ENCODE measurements at places on chromosomes 5 and 9.

- no peak for DNase-seq
Observed at GRCh38 chr5:139658501-139658927, 10.4 kb downstream of the CXXC5 start.

DNA sequence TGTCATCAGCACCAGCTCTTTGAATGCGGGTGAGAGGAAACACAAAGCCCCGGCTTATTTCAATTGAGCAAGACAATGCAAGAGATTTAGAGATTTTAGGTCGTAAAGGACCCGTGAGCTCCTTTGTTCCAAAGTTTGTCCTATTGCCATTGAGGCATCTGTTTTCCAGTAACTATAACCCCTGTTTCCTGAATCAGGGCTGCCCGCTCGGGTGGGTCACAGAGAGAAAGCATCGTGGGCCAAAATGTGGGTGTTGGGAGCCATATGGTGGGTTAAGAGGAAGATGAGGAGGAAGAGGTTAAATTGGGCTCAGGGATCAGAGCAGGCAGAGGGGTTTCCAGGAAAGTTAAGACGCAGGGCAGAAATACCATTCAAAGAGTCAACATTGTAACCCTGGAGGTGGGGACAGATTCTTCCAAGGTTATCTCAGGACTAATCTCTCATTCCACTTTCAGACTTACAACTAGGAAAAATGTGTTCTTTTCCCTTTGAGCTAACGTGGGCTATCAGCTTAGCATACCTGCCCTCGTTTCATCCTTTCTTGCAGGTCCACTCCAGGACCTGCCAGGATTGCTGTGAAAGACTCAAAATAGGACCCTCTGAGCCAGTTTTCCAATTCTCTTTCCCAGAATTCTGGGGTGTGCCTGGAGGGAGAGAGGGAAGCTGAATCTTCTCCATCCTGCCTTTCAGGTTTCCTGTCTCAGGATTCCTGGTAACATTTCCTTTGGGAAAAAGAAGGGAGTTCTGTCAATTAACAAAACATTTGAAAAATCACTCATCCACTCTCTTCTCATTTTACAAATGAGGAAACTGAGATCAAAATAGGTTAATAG lies 95.5 kb upstream of the TAF11L2 start:
- no peak for DNase-seq

DNA sequence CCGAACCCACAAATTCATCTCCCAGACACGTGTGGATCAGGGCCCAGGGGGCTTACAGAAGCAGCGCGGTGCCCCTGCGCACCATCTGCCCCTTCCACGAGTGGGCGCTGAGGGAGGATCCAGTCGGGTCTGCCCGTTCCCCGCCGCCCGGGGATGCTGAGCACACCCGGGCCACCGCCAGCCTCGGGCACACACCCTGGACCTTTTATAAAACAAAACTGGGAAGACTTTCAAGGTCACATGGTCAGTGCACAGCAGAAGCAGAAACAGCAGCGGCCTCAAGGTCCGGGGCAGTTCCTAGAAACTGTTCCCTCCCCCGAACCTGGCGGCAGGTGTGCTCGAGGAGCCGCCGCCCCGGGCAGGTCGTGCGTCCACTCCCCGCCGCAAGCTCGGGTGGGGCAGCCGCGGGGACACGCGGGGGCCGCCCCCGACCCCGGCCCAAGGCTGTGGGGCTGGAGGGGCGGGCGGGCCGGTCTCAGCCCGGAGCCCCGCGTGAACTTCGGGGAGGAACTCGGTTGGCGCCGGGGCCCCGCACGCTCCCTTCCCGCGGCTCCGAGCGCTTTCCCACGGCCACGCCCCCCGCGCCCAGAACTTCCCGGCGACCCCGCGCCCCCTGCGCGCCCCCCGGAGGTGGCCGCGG lies 633 bp upstream of the PPP1R26 start:
- no peak for DNase-seq

DNA sequence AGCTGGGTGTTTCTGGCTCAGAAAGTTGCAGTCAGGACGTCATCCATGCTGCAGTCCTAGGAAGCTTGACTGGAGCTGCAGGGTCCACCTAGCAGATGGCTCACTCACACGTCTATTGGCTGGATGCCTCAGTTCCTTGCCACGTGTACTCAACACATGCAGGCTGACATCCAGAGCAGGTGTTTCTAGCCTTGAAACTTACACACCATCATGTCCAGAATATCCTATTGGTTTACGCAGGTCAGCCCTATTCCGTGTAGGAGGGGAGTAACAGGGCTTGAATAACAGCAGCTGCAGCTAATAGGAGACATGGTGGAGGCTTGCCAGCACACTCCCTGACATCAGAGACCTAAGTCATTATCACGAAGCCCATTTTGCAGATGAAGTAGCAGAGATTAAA lies 473.5 kb downstream of the ACTL7B start:
- no peak for DNase-seq

DNA sequence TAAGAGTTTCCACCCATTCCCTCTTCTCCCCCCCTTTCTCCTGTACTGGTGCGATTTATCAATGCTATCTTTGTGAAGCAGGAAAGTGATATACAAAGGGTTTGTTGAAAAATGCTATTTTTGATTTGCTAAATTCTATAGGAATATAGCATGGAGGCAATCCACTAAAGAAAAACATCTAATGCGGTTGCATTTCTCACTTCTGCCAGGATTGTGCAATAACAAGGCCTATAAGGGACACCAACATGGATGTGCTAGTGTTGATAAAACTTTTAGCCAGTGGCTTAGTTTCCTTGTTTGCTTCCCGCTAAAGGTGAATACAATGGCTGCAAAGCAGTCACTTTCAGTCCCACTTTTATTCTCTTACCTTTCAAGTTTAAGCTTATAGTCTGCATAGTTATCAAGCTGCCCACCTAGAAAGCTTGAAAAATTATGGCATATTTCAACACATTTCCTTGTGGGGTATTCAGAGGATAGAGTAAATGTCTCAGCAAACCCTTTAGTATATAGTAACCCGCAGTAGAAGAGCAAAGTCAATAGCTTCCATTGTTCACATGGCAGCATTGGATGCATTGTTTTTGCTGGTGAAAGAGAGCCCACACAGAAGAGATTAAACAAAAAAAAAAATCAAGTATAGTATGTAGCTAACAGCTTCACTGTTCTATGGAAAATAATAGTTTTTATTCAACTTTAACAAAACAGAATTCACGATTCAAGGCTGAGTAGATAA lies 674.6 kb upstream of the SEMA6A start:
- DNase-seq = no peak

GRCh38 chr5:151696470-151697061 lies 9.9 kb upstream of the SPARC start:
- DNase-seq = no peak

GRCh38 chr5:135119481-135119880 lies 85.5 kb upstream of the PITX1 start:
- no peak for DNase-seq

DNA sequence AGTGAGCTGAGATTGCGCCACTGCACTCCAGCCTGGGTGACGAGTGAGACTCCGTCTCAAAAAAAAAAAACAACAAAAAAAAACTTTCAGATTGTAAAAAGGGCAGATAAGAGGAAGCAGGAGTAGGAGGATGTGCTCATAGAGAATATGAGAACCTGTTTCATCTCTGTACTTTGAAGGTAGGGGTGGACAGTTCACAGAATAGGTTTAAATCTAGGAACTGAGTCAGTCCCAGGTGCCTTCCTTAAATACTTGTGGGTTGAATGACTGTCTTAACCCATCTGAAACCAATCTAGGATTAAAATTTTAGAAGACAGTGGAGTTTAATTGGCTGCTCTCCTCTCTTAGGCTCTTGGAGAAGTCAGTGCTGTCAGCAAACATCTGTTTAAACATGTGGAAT lies 12.4 kb downstream of the POLK start:
- DNase-seq = no peak

DNA sequence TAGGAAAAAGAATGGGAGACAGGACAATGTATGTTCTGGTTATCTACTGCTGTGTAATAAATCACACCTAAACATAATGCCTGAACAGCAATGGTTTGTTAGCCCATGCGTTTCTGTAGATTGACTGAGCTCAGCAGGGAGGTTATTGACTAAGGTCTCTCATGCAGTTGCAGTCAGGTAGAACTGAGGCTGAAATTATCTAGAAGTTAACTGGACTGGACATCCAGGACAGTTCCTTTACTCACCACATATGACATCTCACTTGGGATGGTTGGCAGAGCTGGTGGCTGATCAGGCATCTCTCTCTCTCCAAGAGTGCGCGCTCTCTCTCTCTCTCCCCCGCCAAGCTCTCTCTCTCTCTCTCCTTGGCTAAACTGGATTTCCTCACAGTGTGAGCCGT lies 8.9 kb upstream of the FOXB2 start:
- DNase-seq = no peak

Measured in NT2/D1 (cell line).